ENCODE measurements at places on chromosomes 1 and 21. TPM values are rescaled to one million over a fixed set of nuclear protein-coding genes. Genes with fewer than 3 reads are reported as not detected.

The PTGS2 gene
- total RNA-seq = 0.58 TPM

The ELAPOR1 gene
- not detected for total RNA-seq

The FOXD3 gene
- total RNA-seq = 0.55 TPM

The LRIF1 gene
- total RNA-seq = 8.3 TPM

The NUF2 gene
- not detected for total RNA-seq

The HMGN2 gene
- 83.6 TPM for total RNA-seq

The GCSAML gene
- total RNA-seq = 0.15 TPM

The CD1E gene
- not detected for total RNA-seq

The GRIK1 gene
- total RNA-seq = 0.13 TPM

The OR2T29 gene
- not detected for total RNA-seq

The GBP7 gene
- not detected for total RNA-seq

The THEM5 gene
- not detected for total RNA-seq

The DNAJC28 gene
- 1.9 TPM for total RNA-seq

The LCE1E gene
- not detected for total RNA-seq

The OR2L3 gene
- not detected for total RNA-seq

The RAB3B gene
- not detected for total RNA-seq

The DNAI4 gene
- 0.29 TPM for total RNA-seq

The AIRE gene
- total RNA-seq = not detected

The IGSF5 gene
- total RNA-seq = not detected

The KRTAP12-2 gene
- not detected for total RNA-seq

The CNIH4 gene
- total RNA-seq = 58.5 TPM

The FAM177B gene
- total RNA-seq = not detected

The C4BPA gene
- total RNA-seq = 0.81 TPM

The SYCP1 gene
- total RNA-seq = not detected

The LPGAT1 gene
- total RNA-seq = 16.9 TPM

The C1orf141 gene
- not detected for total RNA-seq

The LRRC71 gene
- total RNA-seq = not detected

The PLA2G2E gene
- total RNA-seq = not detected

The GBP4 gene
- 15.0 TPM for total RNA-seq

The TSPAN1 gene
- total RNA-seq = 9.0 TPM

The LCE2C gene
- not detected for total RNA-seq

The LINGO4 gene
- 20.8 TPM for total RNA-seq

The BACE2 gene
- 17.5 TPM for total RNA-seq

The DENND2C gene
- 14.5 TPM for total RNA-seq

The ATAD3B gene
- total RNA-seq = 3.5 TPM

The NTPCR gene
- 20.5 TPM for total RNA-seq

The ZNF695 gene
- not detected for total RNA-seq

The NTMT2 gene
- not detected for total RNA-seq

The MANEAL gene
- 3.1 TPM for total RNA-seq

The KCNK2 gene
- total RNA-seq = 1.3 TPM

All from gastrocnemius medialis (tissue), 4 donors.